ENCODE measurements at places on chromosomes 3 and 15. TPM values are rescaled to one million over a fixed set of nuclear protein-coding genes. Genes with fewer than 3 reads are reported as not detected.
A peak's percentile ranks its signal among the peaks of the same experiment; 100 is the strongest.

Gene ZNF385D
- 0.28 TPM for total RNA-seq

DNA sequence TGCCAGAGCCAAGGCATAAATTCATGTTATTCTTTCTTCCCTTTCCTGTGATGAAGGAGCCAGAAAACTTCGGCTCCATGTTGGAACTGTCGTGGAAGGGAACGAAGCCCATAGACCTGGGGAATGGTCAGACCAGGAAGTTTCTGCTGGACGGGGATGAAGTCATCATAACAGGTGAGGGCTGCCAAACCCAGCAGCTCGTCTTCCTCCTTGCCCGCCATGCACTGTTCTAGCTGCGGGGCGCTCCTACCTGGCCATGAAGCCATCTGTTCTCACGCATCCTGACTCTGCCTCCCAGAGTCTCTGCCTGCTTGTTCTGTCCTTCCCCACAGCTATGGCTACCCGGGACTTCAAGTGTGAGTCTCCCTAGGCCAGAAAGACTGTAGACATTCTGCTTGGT lies 28.2 kb downstream of the FAH start:
- DNase-seq = no peak

- DNase-seq = no peak
These were observed 43.3 kb upstream of the SLCO2A1 start for GRCh38 chr3:134072881-134073582.

DNA sequence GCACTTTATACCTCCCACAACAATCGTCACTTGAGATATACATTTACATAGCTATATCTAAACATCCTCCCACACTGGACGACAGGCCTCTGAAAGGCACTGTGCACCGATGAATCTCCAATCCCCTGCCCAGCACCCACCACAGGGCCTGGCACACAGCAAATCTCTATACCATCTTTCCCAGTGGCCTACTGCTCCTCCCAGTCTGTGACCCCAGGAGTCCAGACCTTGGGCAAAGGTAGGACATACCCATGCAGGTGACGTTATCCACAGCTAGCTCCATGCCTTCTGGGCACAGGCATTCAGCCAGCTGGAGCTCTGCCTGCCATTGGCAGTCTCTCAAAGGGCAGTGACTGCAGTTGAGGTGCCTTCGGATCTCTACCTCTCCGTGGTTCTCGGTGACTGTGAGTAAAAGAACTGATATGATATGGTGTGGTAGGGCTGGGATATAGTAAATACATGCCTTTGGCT lies 5.8 kb downstream of the LTK start:
- peak; percentile 72 for DNase-seq
